GM04503 (cell line): ENCODE measurements at places on chromosomes 3 and 15.

GRCh38 chr3:46695177-46695961 is 1.9 kb upstream of the ALS2CL start:
- no peak for DNase-seq

DNA sequence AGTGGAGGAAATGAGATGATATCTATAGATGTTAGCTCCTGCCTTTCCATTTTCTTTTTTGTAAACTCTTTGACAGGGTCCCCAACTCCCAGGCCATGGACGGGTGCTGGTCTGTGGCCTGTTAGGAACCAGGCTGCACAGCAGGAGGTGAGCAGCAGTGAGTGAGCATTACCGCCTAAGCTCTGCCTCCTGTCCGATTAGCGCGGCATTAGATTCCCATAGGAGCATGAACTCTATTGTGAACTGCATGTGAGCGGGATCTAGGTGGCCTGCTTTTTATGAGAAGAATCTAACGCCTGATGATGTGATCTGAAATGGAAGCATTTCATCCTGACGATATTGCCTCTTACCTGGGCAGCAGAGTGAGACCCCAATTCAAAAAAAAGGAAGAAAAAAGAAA is 56.8 kb upstream of the CHD2 start:
- DNase-seq = no peak

DNA sequence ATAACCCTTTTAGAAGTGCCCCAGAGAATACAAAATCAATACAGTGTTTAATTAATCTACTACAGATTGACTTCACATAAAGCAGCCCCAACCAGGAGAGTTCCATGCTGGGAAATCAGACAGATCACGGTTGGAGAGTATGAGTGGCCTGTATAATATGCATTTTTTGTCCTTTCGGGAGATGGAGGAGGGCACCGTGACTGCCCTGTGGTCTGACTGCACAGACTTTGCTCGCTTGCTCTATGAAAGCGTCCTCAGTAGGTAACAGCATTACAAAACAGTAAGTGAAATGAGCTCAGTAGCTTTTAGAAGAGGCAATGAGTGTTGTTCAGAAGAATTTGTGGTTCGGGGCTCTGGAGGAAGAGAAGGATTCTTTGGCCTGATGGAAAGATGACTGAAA is 34.2 kb upstream of the SKIL start:
- DNase-seq = no peak

- no peak for DNase-seq
These were observed 30.3 kb downstream of the RPN1 start for GRCh38 chr3:128620268-128620691.

DNA sequence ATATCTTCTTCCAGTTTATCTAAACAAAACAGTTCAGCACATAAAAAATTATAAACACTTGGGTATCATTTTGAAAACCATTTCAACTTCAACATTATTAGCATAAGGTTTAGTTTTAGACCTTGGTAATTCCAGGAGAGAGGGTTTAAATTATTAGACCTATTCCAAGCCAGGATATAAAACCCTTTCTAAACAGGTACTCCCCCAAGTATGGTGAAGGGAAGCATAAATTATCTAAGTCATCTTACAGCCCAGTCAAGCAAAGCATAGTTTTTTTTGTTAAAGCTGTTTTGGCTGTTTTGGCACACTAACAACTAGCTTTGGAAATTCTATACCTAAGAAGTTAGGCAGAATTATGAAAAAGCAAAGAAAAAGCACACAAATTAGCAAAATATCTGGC is 87.3 kb downstream of the FBN1 start:
- DNase-seq = no peak

DNA sequence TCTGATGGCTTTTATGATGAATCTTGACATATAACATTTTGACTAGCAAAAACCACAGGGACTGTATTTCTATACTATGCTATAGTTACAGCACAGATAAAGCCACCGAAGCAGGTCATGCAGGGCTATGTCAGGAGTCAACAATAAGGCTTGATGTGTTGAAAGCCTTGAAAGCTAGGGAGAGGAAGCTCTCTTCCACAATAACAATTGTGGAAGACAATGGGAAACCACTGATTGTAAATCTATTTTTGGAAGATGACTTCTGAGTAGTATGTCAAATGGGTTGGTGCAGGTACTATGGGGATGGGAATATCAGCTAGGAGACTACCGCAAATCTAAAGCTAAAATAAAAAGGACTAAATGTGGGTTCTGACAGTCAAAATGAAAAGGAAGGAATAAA is 4.0 kb upstream of the AQR start:
- no peak for DNase-seq

DNA sequence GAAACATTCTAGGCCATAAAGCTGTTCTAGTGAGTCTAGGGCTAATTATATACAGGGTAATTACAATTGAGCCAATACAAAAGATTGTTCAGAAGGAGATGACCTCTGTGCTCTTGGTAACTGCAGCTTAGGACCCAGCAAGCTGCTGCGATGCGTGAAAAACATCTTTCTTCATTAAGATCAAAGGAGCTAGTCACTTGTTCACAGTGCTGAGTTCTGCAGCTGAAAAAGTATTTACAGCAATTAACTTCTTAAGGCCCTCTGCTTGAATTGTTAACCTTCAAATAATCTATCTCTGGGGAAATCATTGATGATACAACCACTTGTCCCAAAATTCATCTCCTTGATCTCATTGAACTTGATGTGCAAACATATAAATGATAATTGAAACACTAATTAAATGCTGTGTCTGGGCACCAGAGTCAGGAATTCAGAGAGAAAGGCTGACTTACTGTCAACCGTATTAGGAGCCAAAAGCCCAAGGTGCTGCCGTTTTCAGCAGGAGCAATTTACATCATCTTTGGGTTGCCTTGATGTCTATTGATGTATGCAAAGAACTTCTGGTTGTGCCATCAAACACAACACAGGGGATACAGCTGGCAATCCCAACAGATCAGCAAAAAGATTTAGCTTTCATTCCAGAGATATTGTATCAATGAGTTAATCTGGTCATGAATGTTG is 213.0 kb downstream of the NECTIN3 start:
- DNase-seq = no peak

GRCh38 chr3:196246612-196247308 is 30.4 kb downstream of the SLC51A start:
- DNase-seq = no peak

DNA sequence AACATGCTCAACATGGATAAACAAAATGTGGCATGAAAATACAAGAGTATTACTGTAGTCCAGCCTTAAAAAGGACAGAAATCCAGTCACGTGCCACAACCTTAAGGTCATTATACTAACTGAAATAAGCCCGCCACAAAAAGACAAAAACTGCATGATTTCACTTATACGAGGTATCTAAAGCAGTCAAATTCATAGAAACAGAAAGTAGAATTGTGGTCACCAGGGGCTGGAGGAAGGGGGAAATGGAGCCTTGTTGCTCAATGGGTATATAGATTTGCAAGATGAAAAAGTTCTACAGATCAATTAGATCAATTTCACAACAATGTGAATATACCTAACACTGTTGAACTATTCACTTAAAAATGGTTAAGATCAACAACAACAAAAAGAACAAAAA is 7.4 kb downstream of the GLB1 start:
- DNase-seq = no peak
